ENCODE measurements at places on chromosomes 1 and 21. TPM values are rescaled to one million over a fixed set of nuclear protein-coding genes. Genes with fewer than 3 reads are reported as not detected.
A peak's percentile ranks its signal among the peaks of the same experiment; 100 is the strongest.

Gene SLC30A10
- total RNA-seq: 0.95 TPM

Gene IL10
- total RNA-seq: not detected

Gene GPR161
- 17.0 TPM for total RNA-seq

Gene MCOLN2
- not detected for total RNA-seq

Gene HPCAL4
- total RNA-seq: 0.04 TPM

Gene UTP25
- total RNA-seq: 5.4 TPM

Gene FCRLB
- total RNA-seq: 3.0 TPM

Gene TCHH
- not detected for total RNA-seq

DNA sequence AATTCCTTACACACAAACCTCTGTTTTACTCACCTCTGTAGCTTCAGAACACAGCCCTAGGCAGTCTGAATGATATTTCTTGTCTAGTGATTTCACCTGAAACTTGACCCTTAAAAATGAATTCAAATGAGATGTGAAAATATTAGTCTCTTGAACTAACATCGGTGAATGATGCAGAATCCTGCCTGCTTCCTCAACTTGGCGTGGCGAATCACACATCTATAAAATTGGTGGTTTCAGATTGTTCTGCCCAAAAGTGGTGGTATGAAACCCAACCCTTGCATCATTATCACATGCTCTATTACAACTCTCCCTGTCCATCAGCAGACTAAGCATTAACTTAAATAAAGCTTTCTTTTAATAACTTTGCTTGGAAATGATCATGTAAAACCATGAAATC, 26.9 kb upstream of the C1orf21 start:
- no peak for DNase-seq

- DNase-seq: no peak
These were observed 5.6 kb downstream of the ABCA4 start for GRCh38 chr1:94115254-94115899.

- no peak for DNase-seq
These were observed 76.3 kb downstream of the LRRC53 start for GRCh38 chr1:74436078-74436477.

GRCh38 chr1:212482006-212482636, 49.4 kb downstream of the NENF start:
- DNase-seq: no peak

DNA sequence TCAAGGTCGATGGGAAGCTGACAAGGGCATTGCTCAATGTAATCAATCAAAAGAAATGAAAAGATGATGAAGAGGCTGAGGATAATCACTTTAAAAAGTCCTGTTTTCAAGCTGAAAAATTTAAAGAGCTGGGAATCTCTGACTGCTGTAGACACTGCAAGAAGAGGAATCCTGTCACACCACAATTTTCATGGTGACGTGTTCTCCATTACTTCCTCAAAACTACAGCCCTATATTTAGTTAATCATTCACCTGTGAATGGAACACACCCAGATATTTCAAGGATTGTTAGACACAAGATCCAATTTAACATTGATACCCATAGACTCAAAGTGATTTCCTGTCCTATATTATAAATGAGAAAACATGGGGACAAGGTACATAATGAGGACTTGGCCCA, 1048.3 kb downstream of the AMY1C start:
- no peak for DNase-seq

DNA sequence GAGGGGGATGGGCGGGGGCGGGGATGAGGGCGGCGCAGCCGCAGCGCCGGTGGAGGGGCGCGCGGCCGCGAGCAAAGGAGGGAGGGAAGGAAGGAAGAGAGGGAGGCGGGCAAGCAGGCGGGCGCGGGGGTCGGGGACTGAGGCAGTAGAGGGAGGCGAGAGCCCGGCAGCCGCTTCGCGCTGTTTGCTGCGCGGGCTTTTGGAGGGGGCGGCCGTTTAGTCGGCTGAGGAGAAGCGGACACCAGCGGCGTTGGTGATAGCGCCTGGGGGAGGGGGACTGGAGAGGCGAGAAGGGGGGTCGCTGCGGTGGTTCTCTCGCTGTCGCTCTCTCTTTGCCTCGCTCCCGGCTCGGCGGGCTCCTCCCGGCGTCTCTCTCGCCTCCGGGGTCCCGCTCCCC, at the start of gene HS2ST1:
Gene HS2ST1, plus strand, starts transcription at position 35 of the 397 bp plus-strand sequence.
- no peak for DNase-seq

GRCh38 chr1:160032165-160032820, 503 bp upstream of the PIGM start:
- DNase-seq: no peak

- no peak for DNase-seq
These were observed 13.1 kb upstream of the SLC30A1 start for GRCh38 chr1:211591980-211592493.

GRCh38 chr1:184208622-184209021, 157.1 kb downstream of the TSEN15 start:
- DNase-seq: no peak

GRCh38 chr1:234838820-234839219, 228.8 kb upstream of the IRF2BP2 start:
- no peak for DNase-seq

DNA sequence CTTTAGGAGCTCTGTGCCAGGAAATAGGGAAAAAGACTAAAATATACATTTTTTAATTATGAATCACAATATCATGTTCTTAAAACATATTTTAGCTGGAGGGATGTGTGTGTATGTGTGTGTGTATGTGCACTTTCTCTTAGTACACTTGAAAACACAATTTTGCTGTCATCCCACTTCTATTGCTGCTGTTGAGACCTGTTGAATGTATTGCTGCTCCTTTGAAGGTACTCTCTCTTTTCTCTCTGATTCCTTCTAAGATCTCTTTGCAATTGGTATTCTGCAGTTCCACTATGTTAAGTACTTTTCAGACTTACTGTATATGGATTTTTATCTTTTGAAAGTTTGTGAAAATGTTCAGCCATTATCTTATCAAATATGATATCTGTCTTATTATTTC, 43.5 kb upstream of the COG2 start:
- DNase-seq: no peak

DNA sequence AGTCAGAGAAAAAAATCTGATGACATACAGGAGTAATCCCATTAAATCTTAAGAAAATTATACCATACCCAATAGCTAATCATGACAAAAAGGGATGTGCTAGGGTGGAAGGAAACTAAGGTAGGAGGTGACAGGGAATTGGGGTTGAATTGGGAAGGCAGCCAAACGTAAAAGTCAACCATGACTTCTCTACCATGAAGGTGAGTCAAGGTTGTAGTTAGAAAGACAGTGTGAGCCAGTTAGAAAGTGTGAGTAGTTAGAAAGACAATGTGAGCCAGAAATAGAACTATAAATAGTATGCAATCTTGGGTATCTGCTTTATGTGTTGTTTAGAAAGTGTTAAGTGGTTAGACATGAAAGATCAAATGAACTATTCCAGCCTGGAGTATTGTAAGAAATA, 556.8 kb downstream of the AGBL4 start:
- no peak for DNase-seq

- peak; percentile 73 for DNase-seq
These were observed 12.1 kb upstream of the MNDA start for GRCh38 chr1:158818975-158819431.

GRCh38 chr1:37989361-37989930, 376 bp downstream of the SF3A3 start:
- peak; percentile 46 for DNase-seq

Measured in cardiac muscle cell (in vitro differentiated cells and primary cell).